ENCODE measurements at places on chromosomes 13 and 19.
A peak's percentile ranks its signal among the peaks of the same experiment; 100 is the strongest.

DNA sequence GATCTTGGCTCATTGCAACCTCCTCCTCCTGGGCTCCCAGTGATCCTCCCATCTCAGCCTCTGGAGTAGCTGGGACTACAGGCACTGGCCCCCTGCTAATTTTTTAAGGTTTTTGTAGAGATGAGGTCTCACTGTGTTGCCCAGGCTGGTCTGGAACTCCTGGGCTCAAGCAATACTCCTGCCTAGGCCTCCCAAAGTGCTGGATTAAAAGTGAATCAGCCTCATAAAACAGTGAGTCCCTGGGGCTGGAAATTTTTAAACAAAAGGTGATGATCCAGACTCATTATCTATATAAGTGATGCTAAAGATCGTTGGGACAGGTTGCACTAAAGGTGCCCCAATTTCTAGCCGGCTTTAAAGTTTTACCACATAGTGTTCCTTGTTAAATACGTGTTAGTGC, 112.7 kb downstream of the LMO7 start:
- DNase-seq: no peak

DNA sequence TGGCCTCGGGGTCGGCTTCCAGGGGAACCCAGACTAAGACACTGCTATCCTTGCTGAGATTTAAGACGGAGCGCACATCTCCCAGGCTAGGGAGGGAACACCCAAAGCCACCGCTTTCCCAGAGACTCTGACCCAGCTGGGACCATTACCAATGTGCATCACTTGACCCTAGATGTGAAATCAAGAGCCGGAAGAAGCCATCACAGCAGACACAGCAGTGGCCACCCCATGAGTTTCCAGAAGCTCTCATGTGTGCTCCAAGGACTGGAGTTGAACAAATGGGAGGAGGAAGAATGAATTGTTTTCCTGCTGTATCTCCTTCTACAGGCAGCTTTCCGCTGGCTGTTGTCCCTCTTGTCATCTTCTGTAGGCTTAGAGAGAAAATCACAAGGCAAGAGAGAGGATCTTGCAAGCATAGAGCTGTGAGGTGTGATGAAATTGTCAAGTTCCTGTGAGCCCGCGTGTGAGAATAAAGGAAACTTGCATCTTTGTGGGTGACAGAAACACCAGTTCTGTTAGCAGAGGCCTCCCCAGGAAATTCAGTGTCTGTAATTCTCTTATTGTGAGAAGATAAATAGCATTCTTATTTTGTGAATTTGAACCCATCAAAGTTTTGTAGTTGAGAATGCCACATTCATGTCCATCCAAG, 711.8 kb downstream of the UQCRFS1 start:
- no peak for DNase-seq

DNA sequence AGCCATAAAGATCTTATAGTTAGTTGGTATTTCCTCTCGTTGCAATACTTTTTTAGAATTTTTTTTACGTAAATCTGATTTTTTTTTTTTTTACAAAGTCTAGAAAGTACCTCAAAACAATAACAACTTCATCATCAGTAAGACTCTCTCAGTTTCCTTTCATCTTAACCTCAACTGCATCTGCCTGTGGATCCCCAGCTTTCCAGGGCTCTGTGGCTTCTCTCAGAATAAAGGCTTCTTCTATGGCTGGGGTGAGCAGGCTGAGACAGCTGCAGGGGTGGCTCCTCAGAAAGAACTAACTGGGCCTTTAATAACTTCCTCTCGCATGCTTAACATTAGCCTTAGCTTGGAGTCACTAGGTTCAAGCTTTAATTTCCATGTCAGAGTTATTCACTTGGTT, 4.2 kb downstream of the ZNF506 start:
- no peak for DNase-seq

- no peak for DNase-seq
Measured at GRCh38 chr19:8631425-8631819, 989 bp downstream of the NFILZ start.

- DNase-seq: no peak
Measured at GRCh38 chr13:108360139-108360538, 90.6 kb downstream of the TNFSF13B start.

- DNase-seq: no peak
Measured at GRCh38 chr19:50563597-50563996, 4.6 kb downstream of the LRRC4B start.

DNA sequence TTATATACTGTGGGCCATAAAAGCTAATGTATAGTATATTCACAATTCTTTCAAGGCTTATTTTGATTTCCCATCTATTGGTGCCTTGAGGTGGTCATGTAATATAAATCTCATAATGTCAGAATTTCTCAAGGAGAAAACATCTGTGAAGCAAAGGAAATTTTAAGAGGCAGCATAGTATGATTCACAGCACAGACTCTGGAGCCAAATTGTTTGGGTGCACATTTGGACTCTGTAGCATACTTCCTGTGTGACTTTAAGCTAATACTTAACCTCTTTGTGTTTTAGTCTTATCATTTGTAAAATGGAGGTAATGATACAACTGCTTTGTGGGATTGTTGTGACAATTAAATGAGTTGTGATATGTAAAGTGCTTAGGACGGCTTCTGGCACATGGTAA, 67.6 kb downstream of the PIBF1 start:
- no peak for DNase-seq

DNA sequence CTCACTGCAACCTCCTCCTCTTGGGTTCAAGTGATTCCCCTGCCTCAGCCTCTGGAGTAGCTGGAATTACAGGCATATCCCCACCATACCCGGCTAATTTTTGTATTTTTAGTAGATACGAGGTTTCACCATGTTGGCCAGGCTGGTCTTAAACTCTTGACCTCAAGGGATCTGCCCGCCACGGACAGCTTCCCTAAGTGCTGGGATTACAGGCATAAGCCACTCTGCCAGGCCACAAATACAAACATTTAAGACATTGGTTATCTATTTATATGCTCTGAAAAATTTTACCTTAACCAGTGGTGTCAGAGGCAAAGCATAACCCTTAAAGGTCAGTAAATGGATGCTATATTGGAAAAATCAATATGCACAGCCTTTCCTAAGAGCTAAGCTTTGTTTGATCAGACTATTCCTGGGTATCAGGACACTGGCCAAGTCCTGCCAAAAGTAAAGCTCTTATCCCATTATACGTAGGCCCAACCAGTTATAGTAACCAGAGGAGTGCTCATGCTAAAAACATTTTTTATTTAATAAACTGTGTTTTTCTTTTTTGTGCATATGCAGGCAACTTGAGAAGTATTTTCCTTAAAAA, 56.4 kb upstream of the STARD13 start:
- no peak for DNase-seq

GRCh38 chr13:67151652-67152051, 78.5 kb downstream of the PCDH9 start:
- DNase-seq: no peak

DNA sequence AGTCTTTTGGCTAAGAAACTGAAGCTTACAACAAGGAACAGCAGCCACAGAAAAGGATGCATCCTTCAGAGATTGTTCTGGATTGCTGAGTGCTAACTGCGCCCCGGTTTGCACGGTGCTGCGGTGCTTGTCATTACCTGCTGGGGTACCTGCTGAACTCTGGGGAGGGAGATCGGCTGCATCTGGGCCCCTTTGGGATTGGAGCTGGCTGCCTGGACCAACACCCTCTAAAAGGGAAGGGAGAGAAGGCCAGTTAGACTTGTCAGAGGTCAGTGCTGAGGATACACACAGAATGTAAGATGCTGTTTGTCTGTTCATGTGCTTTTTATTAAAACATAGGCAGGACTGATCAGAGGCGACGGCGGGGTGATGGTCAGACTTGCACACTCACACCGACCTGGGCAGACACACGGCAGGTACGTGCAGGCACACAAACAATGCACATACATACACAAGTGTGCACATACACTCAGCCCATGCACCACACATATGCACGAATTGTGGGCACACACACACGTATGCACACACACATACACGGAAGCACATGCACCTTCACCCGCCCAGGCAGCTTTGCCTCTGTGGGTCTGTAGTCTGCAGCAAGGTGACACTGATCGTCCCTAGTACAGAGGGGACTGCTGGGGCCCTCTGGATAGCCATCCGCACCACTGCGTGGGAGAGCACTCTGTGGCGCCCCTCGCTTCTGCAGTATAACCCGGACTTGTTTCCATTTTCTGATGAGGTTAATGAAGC, 66.1 kb downstream of the RFX2 start:
- peak; percentile 40 for DNase-seq

- DNase-seq: no peak
Measured at GRCh38 chr13:36559375-36559774, 114.4 kb upstream of the SERTM1 start.

GRCh38 chr13:67184247-67184646, 45.9 kb downstream of the PCDH9 start:
- no peak for DNase-seq

GRCh38 chr13:30097701-30098100, 209.7 kb downstream of the KATNAL1 start:
- DNase-seq: no peak

DNA sequence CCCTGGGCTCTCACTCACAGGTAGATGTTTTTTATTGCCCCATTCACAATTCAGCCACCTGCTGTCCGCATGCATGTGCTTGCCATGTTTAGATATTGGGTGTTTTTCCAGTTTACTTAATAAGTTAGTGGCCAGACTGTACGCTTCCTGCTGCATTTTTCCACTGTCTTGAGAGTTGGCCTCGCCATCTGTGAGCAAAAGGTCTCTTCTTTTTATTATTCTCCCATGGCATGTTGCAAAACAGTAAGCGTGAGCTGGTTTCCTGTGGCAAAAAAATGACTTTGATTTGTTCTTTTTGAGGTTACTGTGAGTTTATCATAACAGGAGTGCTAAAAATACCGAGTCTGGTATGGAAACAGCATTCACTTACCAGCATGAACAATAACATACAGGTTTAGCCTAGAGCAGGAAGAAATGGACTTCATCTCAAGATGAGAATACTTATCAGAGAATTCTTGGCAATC, 46.0 kb downstream of the SAE1 start:
- no peak for DNase-seq

DNA sequence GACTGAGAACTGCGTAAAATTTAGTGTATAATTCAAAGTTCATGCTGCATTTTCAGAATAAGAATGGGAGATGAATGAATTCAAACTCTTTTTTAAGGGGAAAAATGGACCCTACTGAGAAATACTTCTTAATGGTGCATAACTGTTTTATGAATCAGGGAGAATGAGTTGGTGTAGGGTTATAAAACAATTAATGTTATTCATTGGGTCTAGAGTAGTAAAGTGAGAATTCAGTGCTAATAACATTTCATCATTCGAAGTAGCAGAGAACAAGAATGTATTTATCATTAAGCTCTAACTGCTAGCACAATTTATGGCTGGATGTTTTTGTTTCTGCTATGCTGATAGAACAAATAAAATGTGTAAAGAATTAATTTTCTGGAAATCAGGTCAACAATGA, 310.2 kb downstream of the SLITRK5 start:
- DNase-seq: no peak

- DNase-seq: peak; percentile 99
Measured at GRCh38 chr19:47745010-47745901, at the start of gene NOP53. NOP53 (plus strand) TSS chr19:47745546; CDS start chr19:47745560, 14 bp downstream.

DNA sequence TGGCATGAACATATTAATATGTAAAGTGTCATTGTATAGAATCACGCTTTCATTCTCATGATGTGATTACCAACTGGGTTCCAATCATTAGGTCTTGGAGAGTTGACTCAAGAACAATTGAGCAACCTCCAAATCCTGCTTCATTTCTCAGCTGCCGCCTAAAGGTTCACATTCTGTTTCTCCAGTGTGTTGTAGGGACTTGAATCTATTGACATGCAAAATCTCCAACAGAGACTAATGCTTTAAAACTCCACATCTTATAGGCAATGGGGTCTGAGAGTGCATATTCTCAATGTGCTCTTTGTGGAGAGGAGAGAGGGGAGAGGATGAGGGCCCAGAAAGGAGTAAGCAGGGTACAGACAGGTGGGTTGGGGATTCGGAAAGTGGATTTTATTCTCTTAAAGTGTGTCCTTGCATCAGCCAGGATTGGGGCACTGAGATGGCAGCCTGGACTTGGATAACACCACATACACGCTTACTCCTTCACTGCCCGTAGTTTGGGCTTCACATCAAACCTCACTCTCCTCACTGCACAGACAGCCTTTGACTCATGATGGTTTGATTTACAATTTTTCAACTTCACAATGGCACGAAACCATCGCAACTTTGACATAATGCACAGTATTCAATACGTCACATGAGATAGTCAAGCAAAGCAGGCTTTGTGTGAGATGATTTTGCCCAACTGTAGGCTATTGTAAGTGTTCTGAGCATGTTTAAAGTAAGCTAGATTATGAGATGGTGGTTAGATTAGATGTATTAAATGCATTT, 241.3 kb upstream of the IRS2 start:
- no peak for DNase-seq

DNA sequence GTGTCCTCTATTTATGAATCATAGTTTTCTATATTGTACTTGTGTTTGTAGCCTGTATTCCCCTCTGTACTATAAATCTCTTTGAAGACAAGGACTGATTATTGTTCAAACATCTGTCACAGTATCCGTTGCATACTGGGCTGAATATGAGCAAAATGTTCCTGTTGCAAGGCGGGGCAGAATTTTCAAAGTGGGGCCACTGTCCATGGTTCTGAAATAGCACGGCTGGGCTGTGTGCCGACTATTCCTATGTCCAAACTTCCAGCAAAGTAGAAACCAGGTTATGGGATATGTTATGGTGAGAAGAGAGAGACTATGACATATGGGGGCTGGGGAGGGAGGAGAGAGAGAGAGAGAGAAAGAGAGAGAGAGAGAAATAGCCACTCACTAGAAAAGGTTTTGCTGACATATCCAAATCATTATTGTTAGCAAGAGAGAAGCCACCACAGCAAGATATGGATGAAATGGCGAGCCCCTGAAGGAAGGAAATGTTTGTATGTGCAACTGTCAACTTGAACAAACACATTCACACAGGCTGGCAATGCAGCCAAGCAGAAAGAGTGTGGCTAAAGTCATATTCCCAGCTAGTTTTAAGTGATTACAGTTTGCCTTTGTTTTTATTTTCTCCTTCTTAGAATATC, 107.0 kb upstream of the GPR12 start:
- no peak for DNase-seq

GRCh38 chr13:63024458-63024857, 1608.8 kb upstream of the PCDH20 start:
- DNase-seq: no peak

- no peak for DNase-seq
Measured at GRCh38 chr19:13881251-13881691, 4.3 kb downstream of the NANOS3 start.

DNA sequence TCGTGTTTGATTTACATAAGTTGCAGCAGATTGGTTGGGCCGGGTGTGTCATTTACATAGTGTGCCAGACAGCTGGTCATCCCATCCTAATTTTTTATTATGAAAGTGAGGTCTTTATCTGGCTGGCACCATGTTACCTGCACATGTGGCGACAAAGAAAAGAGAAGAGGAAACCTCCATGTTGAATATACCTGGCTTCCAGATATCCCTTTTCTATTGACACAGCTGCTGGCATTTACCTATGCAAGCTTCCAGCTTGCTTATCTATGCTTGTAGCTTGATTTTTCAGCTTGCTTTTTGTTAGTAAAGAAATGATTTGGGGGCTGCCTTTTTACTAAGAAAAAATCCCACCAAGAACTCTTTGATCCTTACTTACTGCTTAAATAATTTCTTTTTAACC, 681.3 kb upstream of the SLITRK1 start:
- no peak for DNase-seq
